B cell (primary cell): ENCODE measurements at places on chromosomes 7 and 10. TPM values are rescaled to one million over a fixed set of nuclear protein-coding genes. Genes with fewer than 3 reads are reported as not detected.

Gene TDRD1
- 0.22 and 0.29 TPM in 2 replicates for total RNA-seq

Gene NUTM2A
- 0.63 and 0.96 TPM in 2 replicates for total RNA-seq

Gene CASTOR2
- total RNA-seq, result 4.9 and 5.1 TPM in 2 replicates

Gene GTPBP10
- total RNA-seq, result 36.2 and 39.5 TPM in 2 replicates

Gene LMOD2
- not detected in 2 replicates for total RNA-seq

Gene DLX6
- total RNA-seq, result not detected in 2 replicates

Gene POM121L12
- not detected in 2 replicates for total RNA-seq

Gene CUEDC2
- 35.6 and 37.0 TPM in 2 replicates for total RNA-seq

Gene GIMAP7
- 0.30 and 0.41 TPM in 2 replicates for total RNA-seq

Gene PSD
- total RNA-seq, result 0.81 and 1.6 TPM in 2 replicates

Gene CARD11
- 129 and 133 TPM in 2 replicates for total RNA-seq

Gene NYAP1
- not detected in 2 replicates for total RNA-seq

Gene FGF8
- not detected in 2 replicates for total RNA-seq

Gene BLNK
- 205 and 210 TPM in 2 replicates for total RNA-seq

Gene UPK3B
- 4.9 and 6.8 TPM in 2 replicates for total RNA-seq

Gene MSANTD7
- 12.9 and 15.2 TPM in 2 replicates for total RNA-seq

Gene CPEB3
- 5.0 and 6.7 TPM in 2 replicates for total RNA-seq

Gene TFR2
- total RNA-seq, result 8.3 and 10.0 TPM in 2 replicates

Gene FGFR2
- not detected in 2 replicates for total RNA-seq

Gene SH2D4B
- 0.12 and 0.22 TPM in 2 replicates for total RNA-seq

Gene MICU1
- 34.7 and 42.9 TPM in 2 replicates for total RNA-seq

Gene PAPOLB
- 0.07 TPM in 1 of 2 replicates, not detected in the other for total RNA-seq

Gene SPDYE5
- not detected in 2 replicates for total RNA-seq

Gene BLVRA
- total RNA-seq, result 6.9 and 7.2 TPM in 2 replicates

Gene STEAP4
- total RNA-seq, result not detected in 2 replicates

Gene ALOX5
- 351 and 354 TPM in 2 replicates for total RNA-seq

Gene NAT16
- total RNA-seq, result not detected in 2 replicates

Gene PRRT4
- total RNA-seq, result 0.20 TPM in 1 of 2 replicates, not detected in the other

Gene CCL24
- not detected in 2 replicates for total RNA-seq

Gene FFAR4
- not detected in 2 replicates for total RNA-seq

Gene PARG
- total RNA-seq, result 47.9 and 50.2 TPM in 2 replicates

Gene IDI2
- not detected in 2 replicates for total RNA-seq

Gene HMX2
- not detected in 2 replicates for total RNA-seq

Gene VENTX
- not detected in 2 replicates for total RNA-seq

Gene AMZ1
- 13.2 and 14.6 TPM in 2 replicates for total RNA-seq

Gene ADCYAP1R1
- not detected in 2 replicates for total RNA-seq

Gene GIMAP5
- total RNA-seq, result 0.10 and 0.27 TPM in 2 replicates

Gene ASAH2
- 0.44 and 1.9 TPM in 2 replicates for total RNA-seq

Gene OPN4
- not detected in 2 replicates for total RNA-seq

Gene HOXA9
- not detected in 2 replicates for total RNA-seq

Gene PRTFDC1
- total RNA-seq, result not detected in 2 replicates

Gene GPR15LG
- not detected in 2 replicates for total RNA-seq

Gene TRIL
- total RNA-seq, result not detected in 2 replicates

Gene MUC3A
- total RNA-seq, result not detected in 2 replicates

Gene LYZL1
- total RNA-seq, result not detected in 2 replicates

Gene SPOCK2
- 133 and 139 TPM in 2 replicates for total RNA-seq

Gene SPACDR
- 2.9 and 3.7 TPM in 2 replicates for total RNA-seq

Gene LRRC61
- 12.8 and 15.5 TPM in 2 replicates for total RNA-seq

Gene PILRA
- 9.8 and 10.3 TPM in 2 replicates for total RNA-seq

Gene CCNY
- 61.7 and 64.9 TPM in 2 replicates for total RNA-seq

Gene BTBD16
- not detected in 2 replicates for total RNA-seq
